ENCODE measurements at places on chromosomes 13 and 19.

DNA sequence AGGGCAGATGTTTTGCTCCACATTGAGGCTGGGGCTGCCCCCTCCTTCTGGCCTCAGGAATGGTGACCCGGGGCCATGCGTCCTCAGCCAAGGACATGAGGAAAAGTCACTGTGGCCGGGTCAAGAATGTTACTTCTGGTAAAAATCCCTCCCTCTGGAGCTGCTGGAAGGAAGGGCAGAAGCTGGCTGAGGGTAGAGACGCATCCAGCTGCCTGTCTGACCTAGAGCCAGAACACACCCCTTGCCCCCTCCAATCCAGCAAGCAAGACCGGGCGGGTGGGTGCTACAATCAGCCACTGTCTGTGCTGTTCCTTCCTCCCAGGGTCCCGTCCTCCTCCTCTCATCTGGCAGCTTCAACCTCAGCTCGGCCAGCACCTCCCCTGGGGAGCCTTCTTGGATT is 59.0 kb downstream of the PTPRS start:
- peak; percentile 96 for DNase-seq

DNA sequence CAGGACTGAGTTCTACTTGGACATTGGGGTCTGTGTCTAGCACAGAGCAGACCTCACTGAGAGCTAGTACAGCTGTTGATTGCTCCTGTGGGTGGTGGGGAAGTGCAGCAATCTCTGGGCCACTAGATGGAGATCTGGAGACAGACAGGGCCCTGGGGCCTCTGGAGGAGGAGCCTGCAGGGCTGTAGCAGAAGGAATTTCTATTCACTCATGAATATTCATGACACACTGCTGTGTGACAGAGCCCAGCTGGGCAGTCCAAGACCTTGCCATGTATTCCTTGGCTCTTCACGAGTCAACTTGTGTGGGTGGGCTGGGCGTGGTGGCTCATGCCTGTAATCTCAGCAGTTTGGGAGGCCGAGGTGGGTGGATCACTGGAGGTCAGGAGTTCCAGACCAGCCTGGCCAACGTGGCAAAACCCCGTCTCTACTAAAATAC is 37.5 kb downstream of the SUGP2 start:
- peak; percentile 88 for DNase-seq

GRCh38 chr19:46198756-46199155 is 30.8 kb upstream of the IGFL1 start:
- DNase-seq: no peak

DNA sequence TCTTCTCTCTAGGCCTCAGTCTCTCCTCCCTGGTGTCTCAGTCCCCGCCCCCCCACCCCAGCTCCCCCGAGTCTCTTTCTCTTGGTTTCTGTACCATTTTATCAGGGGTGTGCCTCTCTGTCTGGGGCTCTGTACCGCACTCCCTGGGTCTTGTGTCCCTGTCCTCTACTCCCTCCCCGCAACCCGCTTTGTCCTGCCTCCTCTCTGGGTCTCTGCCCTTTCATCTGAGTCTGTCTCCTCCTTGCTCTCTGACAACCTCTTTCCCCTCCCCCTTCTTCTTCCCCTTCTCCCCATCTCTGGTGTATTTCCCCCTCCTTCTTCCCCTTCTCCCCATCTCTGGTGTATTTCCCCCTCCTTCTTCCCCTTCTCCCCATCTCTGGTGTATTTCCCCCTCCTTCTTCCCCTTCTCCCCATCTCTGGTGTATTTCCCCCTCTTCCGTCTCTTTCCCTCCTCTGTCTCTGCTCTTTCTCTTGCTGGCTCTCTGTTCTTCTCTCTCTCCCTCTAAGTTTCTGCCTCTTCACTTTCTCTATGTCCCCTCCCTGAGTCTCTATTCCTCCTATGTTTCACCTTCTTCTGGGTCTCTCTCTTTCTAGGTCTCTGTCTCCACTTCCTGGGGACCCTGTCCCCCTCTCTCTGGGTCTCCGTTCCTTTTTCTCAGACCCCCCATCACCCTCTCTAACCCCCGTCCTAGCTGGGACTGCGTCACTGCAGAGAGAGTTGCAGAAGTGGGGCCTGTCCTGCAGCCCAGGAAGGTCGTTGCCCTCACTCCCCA is 2.2 kb upstream of the KCNC3 start:
- no peak for DNase-seq

DNA sequence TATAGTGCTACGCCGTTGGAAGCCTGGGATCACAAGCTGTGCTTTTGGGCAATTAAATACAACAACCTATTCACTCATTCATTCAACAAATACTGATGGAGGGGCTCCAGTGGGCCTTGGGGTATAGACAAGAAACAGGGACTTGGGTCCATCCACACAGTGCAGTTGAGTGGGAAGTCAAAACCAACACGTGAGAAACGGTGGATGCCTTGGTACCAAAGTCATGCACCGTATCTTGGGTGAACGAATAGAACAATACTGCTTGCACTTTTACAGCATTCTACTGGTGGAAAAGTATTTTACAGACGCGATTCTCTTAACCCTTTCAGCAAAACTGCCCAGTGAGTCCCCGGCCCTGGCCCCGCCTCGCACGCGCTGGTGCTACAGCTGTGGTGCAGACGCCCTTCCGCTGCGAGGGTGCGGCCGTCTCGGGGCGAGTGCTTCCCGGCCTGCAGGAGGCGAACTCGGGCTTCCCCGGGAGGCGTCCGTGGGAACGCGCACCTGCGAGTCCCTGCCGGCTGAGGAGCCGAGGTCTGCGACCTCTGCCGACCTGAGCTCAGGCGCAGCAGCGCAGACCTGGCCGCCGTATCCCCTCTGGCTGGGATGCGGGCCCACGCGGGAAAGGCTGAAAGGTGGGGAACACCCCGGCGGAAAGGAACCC is 8.3 kb downstream of the TNFRSF19 start:
- DNase-seq: peak; percentile 93

DNA sequence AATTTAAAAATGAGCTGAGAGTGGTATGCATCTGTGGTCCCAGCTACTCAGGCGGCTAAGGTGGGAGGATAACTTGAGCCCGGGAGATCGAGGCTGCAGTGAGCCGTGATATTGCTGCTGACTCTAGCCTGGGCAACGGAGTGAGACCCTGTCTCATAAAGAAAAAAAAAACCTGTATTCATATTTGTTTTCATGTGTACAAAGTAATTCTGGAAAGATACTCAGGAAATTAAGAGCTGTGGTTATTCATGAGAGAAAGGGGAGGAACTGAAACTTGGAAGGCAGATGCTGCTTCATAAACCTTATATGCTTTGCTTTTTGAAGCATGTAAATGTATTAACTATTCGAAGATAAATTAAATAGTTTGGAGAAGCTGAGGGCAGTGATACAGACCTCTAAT is 8.8 kb upstream of the RLN3 start:
- no peak for DNase-seq

DNA sequence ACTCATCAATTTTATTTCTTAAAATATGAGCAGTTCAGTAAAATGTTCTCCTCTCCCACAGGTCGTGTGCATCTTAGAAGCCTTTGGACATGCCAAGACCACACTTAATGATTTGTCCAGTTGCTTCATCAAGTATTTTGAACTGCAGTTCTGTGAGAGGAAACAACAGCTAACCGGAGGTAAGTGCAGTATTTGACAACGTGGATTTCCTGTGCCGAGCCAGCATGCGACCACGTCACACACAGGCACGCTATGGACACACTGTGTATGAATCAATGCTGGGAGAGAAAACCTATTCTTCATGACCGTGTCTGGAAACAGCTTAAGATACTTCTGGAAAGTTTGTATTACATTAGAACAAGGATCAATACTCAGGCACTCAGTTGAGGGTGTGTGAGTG is 268.5 kb downstream of the MYO16 start:
- no peak for DNase-seq

DNA sequence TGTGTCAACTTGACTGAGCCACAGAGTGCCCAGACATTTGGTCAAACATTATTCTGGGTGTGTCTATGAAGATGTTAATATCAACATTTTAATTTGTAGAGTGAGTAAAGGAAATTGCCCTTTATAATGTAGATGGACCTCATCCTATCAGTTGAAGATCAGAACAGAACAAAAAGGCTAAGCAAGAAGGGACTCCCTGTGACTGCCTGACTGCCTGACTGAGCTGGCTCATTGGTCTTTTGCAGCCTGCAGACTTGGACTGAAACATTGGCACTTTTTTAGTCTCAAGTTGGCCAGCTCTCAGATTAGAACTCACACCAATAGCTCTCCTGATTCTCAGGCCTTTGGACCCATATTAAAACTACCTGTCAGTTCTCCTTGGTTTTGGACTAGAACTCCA is 600.4 kb upstream of the SLITRK6 start:
- no peak for DNase-seq

DNA sequence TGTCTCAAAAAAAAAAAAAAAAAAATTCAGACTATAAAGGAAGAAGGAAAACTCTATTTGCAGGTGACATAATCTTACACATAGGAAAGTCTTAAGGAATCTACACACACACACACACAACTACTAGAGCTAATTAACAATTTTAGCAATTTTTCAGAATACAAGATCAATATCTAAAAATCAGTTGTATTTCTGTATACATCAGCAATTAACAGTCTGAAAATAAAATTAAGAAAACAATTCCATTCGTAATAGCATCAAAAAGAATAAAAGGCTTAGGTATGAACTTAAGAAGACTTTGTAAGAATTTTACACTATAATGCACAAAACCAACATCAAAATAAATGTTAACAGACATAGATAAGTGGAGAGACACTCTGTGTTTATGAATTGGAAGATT is 15.6 kb upstream of the CALM3 start:
- no peak for DNase-seq

GRCh38 chr13:51270623-51271415 is 48.6 kb downstream of the FAM124A start:
- DNase-seq: no peak

- DNase-seq: no peak
These were observed 1.9 kb downstream of the PCSK4 start for GRCh38 chr19:1488282-1488601.

- DNase-seq: no peak
These were observed 844 bp downstream of the ZNF543 start for GRCh38 chr19:57321116-57321515.

DNA sequence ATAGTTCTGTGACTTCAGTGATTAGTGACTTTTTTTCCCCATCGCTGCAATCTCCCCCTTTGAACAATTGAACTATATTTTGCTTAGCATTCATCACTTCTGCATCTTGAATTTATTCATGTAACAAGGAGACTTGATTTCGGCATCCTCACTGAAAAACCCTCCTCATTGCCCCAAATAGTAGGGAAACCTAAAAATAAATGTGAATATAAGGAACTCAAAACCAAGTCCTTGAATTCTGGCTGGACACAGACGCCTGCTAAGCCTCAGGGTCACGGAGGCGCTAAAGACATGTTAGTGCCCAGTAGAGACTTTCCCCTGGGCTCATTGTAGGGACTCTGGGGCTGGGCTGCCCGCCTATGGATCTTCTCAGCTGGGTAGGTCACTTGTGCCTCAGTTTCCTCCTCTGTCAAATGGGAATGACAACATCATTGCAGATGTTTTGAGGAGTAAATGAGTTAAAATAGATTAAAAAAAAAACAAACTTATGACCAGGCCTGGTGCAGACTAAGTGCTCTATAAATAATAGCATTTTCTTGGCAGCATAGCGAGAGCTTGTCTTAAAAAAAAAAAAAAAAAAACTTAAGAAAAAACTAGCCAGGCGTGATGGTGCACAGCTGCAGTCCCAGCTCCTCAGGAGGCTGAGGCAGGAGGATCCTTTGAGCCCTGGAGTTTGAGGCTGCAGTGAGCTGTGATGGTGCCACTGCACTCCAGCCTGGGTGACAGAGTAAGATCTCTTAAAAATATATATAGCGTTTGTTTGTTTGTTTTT is 1.8 kb upstream of the ADGRE5 start:
- DNase-seq: peak; percentile 27

DNA sequence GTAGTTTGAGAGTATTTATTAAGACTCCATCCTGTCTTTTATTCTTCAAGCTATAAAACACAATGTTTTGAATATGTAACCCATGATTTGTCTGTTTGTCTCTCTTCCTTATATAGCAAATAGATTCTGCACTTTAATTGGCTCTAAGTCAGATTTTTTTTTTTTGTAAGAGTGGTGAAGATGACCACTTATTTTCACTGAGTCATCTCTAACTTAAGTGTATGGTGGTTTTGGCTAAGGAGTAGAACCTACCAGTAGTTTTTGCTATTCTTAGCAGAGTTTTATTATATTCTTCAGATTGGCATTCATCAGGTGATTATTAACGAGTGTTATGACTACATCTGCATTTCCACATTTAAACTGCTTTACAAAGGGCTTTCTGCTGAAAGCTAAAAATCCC is 194.7 kb downstream of the LMO7 start:
- no peak for DNase-seq

GRCh38 chr19:55209693-55210472 is 582 bp upstream of the PTPRH start:
- DNase-seq: no peak

DNA sequence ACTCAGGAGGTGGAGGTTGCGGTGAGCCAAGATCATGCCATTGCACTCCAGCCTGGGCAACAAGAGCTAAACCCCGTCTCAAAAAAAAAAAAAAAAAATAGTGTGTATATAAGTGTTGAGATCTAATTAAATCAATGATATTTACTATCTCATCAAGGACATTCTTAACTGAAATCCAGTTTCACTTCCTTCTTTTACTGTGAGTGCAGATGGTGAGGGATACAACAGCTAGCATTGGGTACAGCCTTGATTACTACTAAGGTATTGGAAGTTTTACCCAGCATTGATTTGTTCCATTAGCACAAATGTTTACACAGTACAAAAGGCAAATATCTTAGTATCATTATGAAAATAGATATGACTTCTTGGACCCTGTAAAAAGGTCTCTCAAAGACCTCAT is 546.6 kb downstream of the KCTD12 start:
- DNase-seq: no peak

- peak; percentile 86 for DNase-seq
These were observed 67.4 kb downstream of the STK24 start for GRCh38 chr13:98509271-98510155.

DNA sequence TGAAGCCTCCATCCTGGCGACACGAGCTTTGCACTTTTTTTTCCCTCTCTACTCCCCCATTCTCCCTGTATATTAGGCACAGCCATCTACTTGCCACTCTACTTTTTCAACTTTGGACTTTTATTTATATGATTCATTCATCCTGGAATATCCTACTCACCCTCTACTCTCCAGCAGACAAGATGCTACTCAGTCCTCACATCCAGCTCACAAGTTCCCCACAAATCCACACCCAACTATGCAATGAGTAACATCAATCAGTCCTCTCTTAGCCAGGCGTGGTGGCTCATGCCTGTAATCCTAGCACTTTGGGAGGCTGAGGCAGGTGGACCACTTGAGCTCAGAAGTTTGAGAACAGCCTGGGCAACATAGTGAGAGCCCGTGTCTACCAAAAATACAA is 23.9 kb upstream of the URAD start:
- DNase-seq: no peak

DNA sequence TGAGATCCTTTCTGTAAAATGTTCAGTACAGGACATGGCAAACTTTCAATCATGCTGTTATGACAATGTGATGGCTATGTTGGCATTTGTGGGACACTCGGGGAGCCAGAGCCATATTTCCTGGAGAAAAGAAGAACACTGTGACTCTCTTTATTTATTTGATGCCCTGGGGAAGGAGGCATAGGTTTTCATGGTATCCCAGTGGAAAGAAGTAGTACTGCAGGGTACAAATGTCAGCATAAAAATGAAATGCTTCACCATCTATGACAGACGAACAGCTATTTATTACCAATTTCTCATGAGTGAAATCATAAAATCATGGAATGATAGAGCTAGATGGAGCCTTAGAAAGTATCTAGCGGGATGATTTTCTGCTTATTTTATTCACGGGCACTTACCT is 217.1 kb downstream of the COL4A1 start:
- DNase-seq: no peak

Measured in right cardiac atrium (tissue), 5 donors.